ENCODE measurements at places on chromosomes 13 and 19. TPM values are rescaled to one million over a fixed set of nuclear protein-coding genes. Genes with fewer than 3 reads are reported as not detected.

SHC2 gene
- 27.7 TPM for polyA plus RNA-seq

DNA sequence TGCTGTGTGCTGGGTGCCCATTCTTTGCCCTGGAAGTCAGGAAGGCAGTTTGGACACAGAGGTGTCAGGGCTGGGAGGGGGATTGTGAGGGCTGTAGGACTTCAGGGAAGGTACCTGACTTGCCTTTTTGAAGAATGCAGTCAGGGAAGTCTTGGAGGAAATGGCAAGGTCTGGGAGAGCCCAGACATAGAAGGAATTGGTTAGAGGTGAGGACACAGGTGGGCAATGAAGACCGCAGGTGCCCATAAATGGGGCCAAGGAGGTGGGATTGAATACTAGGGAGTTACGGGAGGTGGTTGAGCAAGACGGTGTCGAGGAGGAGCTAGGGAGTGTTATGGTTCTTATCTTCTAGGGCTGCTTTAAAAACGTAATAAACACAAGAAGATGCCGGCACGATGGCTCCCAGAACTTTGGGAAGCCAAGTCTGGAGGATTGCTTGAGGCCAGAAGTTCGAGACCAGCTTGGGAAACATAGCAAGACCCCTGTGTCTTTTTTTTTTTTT, 1.4 kb upstream of the DDA1 start:
- DNase-seq, result no peak

- DNase-seq, result no peak
Measured at GRCh38 chr19:41551711-41552110, 24.3 kb upstream of the CEACAM21 start.

UHRF1 gene
- 39.7 TPM for polyA plus RNA-seq

GRCh38 chr13:20565115-20565736, 1.7 kb upstream of the IFT88 start:
- DNase-seq, result no peak

DNA sequence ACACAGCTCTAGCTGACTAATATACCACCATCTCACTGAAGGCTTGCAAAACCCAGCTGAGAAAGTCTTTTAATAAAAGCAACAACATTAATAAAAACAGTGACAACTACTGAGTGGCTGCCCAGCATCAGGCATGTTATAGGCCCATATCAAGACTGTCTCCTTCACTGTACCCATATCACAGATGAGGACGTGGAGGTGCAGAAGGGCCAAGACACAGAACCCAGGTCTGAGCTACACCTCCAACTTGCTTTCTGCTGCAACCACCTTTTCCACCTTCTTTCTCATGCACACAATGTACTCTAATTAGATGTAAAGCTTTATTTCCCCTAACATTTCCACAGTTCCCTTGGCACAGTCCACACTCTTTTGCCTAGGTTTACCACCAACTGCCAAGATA, 10.7 kb upstream of the MED26 start:
- no peak for DNase-seq

AMH gene
- polyA plus RNA-seq, result 3.2 TPM

- DNase-seq, result no peak
Measured at GRCh38 chr19:6590258-6590826, 608 bp downstream of the CD70 start.

DNA sequence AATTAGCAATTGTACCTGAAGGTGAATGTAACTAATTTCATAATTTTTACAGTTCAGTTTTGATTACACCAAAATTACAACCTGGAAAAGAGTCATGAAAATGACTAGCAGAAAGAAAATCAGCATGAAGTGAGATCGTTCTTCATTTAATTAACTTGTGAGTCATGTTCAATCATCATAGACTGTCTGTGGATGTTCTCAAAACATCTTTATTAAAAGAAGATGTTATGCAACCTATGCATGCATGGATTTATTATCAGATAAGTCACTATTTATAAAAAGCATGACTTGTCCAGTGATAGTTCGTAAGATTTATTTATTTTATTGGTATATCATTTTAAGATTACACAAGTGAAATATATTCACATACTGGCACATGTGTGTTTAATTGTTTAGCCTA, 245.9 kb downstream of the ITGBL1 start:
- DNase-seq, result no peak

DNA sequence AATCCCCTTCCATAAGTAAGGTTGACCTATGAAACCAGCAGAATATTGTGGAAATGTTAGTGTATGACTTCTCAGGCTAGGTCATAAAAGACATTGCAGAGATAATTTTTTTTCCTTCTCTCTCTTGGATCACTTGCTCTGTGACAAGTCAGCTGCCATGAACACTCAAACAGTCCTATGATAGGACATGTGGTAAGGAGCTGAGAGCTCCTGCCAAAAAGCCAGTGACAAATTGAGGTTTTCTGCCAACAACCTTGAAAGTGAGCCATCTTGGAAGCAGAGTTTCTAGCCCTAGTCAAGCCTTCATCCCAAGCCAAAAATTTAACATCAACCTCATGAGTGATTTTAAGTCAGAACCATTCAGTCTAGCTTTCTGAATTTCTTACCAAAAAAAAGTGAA, 270.9 kb upstream of the NBEA start:
- no peak for DNase-seq

DNA sequence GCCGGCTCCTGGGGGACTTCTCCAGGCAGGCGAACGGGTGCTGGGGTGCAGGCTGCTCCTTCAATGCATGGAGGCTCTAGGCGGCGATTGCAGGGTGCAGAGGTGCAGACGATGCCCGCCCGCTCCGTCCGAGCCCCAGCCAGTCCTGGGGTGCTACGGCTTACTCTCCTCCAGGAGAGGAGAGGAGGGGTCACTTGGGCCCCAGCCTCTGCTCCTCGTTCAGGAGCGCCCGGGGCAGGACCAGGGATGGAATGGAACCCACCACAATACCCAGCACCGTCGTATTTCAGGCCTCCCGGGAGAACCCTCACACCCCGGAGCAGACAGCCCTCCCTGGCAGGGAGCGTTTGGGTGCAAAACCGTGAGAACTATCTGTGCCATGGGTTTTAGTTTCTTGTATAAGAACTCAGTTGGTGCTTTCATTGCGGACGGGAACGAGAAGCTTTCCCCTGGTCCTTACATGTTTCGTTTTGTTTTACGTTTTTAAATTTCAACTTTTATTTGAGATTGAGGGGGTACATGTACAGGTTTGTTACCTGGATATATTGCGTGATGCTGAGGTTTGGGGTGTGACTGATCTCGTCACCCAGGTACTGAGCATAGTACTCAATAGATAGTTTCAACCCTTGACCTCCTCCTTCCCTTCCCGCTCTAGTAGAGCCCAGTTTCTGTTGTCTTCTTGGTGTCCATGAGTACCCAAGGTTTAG, 46.8 kb downstream of the ARHGEF18 start:
- DNase-seq, result no peak

Data from left kidney (tissue), 8 donors.